ENCODE measurements at places on chromosomes 2 and 18. TPM values are rescaled to one million over a fixed set of nuclear protein-coding genes. Genes with fewer than 3 reads are reported as not detected.

Gene ABCB11
- total RNA-seq: 68.5 TPM

Gene HAAO
- total RNA-seq: 188 TPM

Gene MTCL1
- total RNA-seq: 2.5 TPM

Gene REG1B
- total RNA-seq: 4.9 TPM

Gene MAP3K19
- total RNA-seq: not detected

Gene PSTPIP2
- total RNA-seq: 3.9 TPM

- DNase-seq: no peak
Observed at GRCh38 chr2:225379856-225380255, 19.7 kb upstream of the NYAP2 start.

GRCh38 chr2:50215736-50216135 is 816.2 kb downstream of the NRXN1 start:
- DNase-seq: no peak

GRCh38 chr2:289362-290089 is 1.6 kb upstream of the ALKAL2 start:
- DNase-seq: peak; percentile 65

- no peak for DNase-seq
Observed at GRCh38 chr2:188517549-188518215, 226.0 kb downstream of the GULP1 start.

- no peak for DNase-seq
Observed at GRCh38 chr18:24659827-24660720, 199.6 kb downstream of the HRH4 start.

DNA sequence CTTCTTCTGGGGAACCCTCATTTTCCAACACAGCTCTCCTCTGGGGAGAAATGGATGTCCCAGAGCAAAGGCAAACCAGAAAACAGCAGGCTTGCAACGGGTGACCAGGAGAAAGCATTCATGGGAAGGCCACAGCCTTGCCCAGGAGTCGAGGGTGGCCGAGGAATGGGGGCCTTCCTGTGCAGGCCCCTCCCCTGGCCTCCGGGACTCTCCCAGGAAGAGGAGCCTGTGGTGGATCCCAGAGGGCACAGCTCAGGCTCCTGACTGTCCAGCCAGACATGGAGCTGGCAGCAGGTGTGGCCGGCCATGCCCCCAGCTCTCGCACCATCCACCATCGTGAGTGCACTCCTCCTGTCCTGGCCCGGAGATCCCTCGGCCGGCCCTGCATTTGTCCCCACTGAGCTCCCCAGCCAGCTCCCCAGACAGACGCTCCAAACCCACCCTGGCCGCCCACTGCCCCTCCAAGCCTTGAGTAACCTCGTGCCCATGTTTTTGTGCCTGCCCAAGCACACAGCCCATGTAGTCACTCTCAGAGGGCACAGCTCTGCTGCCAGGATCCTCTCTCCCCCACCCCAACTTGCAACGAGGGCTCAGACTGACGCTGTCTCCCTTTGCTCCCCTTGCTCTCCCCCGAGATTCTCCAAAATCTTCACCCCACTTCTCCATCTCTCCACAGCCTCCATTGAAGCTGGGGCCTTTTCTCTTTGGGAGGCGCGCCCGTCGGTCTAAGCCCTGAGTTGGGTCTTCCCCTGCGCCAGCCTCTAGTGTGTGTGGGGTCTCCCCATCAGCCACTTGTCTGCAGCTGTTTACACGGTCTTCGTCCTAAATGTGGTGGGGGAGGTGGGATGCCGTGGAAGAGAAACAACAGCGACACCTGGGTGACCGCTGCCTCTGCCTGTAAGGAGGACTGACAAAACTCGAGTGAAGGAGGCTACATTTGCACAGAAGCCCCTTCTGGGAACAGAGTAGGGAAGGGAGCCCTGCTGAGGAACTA is 9.8 kb downstream of the PRLH start:
- DNase-seq: no peak

DNA sequence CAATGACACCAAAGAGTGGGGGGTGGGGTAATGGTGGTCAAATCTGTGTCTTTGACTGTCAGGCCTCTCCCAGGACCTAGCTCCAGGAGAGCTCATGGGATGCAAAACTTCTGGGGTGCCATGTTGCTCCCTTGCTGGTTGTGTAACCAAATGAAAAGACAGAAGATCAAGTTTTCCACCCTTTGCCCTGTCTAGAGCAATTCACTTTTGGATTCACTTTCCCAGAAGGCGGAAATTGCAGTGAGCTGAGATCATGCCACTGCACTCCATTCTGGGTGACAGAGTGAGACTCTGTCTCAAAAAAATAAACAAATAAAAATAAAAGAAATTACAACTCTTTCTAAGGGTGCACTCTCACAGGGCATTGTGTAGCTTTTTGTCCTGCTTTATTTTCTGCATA is 34.9 kb upstream of the PLA2R1 start:
- no peak for DNase-seq

GRCh38 chr2:117199511-117199910 is 615.0 kb upstream of the DDX18 start:
- DNase-seq: no peak

DNA sequence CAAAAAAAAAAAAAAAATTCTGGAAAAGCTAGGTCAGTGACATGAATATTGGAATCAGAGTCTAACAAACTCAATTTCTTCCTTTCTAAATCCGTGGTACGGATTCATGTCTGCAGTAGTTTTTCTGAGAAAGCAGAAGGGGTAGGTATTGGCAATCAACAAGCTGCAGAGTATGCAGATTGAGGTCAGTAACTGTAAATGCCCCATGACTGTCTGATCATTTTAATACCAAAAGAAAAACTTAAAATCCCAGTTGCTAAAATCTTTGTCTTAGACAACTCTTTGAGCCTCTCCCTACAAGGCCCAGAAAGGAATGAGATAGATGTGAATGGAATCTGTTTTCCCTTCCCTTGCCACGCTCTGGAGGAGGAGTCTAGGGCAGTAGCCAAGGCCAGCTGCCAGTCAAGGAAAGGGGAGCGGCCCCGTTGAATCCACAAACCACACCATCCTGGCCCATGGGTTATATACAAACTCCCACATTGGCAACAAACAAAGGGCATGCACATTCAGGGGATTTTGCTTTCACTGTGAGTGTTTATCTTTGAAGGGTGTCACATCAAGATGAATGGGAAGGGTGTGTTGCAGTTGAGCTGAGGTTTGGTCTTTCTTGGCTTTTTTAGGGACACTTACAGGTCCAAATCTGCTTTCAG is 6.1 kb upstream of the CASP8 start:
- no peak for DNase-seq

DNA sequence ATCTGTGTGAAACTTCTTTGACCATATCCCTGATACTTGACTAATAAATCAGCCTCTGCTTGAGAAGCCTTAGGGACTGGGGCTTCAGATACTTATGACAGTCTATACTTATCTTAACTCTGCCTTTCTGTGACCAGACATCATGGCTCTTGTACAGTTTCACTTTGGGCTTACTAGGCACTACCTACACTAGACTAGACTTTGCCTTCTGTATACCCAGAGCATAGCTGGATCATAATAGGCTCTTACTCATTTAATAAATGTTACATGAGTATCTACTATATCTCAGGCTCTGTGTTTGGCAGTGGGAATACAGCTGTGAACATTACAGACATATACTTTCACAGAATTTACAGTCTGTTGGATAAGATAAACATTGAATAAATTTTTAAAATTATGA is 9.0 kb downstream of the UGP2 start:
- DNase-seq: no peak
